LNCaP clone FGC (cell line): ENCODE measurements at places on chromosomes 13 and 19.

DNA sequence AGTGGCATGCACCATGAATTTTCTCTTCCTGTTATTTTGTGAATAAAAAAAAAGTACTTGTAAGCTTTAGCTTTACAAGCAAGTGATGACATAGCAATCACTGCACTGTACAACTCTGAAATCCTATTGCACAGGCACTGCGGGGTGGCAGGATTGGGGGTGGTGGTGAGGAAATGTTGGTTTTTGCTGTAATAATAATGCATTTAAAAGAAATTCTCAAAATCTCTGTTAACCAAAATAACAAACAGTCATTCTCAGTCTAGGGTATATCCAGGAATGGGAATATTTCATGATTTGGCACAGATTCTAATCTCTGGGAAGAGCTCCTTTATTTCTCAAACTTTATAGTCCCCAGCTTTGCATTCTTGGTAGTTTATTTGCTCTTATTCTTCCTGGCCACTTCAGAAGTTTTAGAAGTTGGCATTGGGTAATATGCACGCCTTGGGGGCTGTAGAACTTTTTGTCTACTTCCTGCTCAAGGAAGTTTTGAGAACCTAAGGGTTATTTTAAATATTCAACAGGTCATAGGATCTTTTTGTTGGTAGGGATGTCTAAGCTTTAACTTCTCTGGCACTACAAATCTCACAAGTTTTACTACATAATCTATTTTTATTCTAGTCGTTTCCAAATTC is 353.0 kb upstream of the KLF12 start:
- no peak for DNase-seq

DNA sequence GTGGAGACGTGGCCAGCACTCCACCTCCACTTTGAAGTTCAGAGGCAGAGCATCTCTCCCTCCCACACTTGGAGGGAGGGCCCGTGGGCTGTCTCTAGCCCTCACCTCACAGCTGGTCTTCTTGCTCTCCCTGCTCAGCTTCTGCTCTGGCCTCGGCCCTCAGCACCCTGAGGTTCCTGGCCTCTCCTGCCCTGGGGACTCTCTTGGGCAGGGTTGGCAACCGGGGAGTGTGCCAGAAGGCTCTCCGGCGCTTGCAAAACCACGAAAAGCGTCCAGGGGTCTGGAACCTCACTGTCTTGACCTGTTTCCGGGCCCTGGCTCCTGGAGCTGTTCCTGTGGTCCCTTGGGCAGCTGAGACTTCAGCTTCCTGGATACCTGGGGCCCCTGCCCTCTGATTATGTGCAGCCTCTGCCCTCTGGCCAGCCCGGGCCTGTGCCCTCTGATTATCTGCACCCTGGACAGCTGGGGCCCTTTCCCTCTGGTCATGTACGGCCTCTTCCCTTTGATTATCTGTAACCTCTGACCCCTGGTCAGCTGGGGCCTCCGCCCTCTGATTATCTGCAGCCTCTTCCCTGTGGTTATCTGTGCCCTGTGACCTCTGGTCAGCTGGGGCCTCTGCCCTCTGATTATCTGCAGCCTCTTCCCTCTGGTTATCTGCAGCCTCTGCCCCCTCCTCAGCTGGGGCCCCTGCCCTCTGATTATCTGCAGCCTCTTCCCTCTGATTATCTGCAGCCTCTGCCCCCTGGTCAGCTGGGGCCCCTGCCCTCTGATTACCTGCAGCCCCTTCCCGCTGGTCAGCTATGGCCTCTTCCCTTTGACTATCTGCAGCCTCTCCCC is 2.1 kb downstream of the CCDC8 start:
- DNase-seq, result no peak

DNA sequence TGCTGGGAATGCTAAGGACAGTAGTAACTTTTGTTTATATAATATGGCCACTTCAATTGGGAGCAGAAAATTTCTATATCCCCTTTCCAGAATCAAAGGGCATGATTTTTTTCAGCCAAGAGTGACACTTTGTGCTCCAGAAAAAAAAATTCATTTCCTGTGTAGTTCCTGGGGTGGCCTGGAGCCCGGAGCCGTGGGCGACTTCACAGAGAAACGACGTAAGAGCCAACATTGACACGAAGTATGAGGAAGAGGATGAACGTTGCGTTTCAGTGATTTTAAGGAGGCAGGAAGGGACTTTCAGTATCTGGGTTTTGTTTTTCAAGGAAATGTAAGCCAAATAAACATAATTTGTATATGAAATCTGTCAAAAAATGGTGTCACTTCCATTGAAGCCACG is 187.6 kb downstream of the STK24 start:
- no peak for DNase-seq

DNA sequence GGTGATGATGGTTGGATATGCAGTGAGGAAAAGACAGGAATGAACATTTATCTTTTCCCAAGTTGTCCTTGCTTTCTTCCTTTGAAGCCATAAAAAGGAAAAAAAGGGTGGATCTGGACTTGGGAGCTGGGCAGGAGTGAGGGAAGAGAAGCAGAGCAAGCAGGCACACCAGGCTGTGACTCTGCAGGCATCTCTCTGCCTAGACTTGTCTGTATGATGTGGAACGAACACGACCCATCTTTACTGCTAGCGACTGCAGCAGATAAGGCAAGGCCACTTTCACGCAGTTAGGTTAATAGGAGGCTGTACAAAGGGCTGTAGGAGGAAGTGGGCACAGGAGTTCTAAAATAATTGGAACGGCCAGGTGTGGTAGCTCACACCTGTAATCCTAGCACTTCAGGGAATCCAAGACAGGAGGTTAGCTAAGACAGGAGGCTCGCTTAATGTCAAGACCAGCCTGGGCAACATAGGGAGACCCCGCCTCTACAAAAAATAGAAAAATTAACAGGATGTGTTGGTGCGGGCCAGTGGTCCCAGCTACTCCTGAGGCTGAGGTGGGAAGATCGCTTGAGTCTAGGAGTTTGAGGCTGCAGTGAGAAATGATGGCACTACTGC is 961 bp upstream of the URI1 start:
- no peak for DNase-seq

DNA sequence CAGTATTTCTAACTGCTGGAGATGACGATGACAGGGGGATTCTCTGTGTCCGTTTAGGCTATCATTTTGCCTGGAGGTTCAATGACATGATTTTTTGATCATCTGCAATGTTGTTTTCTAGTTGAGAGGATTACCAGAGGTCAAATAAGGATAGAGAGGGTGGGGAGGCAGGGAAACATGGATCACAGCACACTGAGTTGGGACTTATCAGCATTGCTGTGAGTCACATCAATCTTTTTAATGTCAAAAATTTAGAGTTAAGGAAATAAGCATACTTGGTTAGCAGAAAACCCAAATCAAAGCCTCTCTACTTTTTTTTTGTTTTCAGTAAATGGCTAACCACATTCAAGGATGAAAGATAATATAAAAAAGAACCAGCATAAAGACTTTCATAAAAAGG is 43.0 kb upstream of the CSNK1A1L start:
- no peak for DNase-seq

GRCh38 chr13:97057176-97057575 is 62.9 kb upstream of the OXGR1 start:
- no peak for DNase-seq

DNA sequence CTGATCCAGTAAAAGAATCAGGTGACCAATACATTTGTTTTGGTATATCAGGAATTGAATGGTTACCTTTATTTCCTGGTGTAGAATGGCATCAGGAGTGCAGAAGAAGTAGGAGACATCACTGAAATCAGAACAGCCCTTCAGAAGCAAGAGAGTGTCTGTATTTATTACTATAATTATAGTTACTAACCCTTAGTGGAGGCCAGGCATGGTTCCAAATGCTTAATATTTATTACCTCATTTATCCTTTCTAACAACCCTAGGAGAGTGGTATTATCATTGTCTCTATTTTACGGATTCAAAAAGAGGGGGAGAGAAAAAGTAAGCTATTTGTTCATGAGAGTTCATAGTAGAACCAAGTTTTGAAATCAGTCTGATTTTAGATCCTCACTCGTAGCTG is 1292.9 kb downstream of the PCDH9 start:
- no peak for DNase-seq

DNA sequence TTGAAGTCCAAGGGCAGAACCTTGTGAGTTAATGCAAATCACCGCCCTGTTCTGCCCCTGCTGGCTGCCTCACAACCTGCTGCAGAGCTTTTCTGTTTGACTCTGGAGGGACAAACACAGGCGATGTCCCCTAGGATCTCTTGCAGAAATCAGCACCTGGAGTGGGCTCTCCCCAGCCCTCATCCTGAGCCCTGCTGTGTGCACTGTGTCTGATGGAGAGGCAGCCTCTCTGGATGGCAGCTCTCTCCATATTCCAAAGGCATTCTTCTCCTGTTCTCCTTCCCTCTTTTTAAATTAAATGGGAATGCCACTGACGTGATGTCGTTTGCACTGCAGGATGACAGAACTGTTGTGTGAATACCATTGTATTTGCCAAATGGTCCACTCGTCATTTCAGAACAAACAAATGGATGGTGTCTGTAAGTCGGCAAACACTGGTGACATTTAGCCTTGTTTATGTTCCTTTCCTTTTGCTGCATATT is 184.1 kb downstream of the ZNF536 start:
- DNase-seq, result peak; percentile 52

DNA sequence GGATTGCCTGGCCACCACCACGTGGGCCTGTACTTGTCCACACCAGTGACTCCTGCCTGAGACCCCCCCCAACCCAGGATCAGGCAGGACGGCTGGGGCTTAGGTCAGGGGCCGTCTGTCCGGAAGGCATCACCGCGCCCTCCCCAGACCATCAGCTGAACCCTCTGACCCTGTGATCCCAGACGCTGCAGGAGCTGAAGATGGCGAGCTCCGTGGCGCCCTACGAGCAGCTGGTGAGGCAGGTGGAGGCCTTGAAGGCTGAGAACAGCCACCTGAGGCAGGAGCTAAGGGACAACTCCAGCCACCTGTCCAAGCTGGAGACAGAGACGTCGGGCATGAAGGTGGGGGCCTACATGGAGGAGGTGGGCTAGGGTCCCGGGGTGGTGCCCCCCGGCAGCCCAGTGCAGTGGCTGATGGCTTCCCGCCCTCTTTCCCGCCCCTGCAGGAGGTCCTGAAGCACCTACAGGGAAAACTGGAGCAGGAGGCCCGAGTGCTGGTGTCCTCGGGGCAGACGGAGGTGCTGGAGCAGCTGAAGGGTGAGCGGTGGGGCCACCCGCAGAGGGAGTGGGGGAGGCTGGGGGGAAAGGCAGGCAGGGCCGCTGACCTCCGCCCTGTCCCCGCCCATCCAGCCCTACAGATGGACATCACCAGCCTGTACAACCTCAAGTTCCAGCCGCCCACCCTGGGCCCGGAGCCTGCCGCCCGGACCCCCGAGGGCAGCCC is 3.0 kb downstream of the APC2 start:
- DNase-seq, result no peak

DNA sequence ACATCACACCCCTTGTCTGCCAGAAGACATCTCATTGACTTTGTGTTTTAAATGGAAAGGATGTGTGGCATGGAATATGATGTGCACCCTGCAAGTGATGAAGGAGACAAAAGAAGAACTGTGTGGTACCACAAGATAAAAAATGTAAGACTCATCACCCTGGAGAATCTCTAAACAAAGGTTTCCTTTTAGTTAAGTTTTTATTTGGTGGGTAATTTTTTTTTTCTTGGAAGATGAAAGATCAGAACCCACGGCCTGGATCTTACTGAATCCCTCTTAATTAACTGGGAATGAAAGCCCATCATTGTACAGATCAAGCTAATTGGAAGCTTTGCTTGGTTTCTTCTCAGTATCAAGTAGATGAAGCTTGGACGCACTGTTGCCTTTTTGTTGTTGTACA is 129.6 kb downstream of the DCLK1 start:
- DNase-seq, result no peak

GRCh38 chr19:8510589-8511115 is 3.3 kb downstream of the ZNF414 start:
- no peak for DNase-seq

DNA sequence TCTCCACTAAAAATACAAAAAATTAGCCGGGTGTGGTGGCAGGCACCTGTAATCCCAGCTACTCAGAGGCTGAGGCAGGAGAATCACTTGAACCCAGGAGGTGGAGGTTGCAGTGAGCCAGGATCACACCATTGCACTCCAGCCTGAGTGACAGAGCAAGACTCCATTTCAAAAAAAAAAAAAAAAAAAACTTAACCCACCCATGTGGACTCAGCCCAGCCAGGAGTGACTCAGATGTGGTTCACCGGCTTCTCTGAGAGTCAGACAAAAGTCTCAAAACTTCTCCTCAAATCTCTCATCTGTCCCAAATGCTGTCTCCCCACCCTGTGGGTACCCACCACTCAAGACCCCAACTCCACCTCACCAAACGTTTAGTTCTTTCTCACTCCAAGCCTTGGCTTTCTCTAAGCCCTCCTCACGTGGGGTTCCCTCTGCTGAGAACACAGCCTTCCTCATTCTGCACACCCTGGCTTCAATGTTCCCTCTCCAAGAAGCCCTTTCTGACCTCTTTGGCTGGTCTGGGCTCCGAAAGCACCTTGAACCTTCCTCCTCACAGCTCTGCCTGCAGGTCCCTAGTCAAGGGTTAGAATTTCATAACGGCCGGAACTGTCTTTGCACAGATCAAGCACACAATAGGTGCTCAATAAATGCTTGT is 11.1 kb upstream of the RAB3A start:
- DNase-seq, result no peak

- no peak for DNase-seq
These were observed 77.0 kb downstream of the PTPRS start for GRCh38 chr19:5263615-5264014.

DNA sequence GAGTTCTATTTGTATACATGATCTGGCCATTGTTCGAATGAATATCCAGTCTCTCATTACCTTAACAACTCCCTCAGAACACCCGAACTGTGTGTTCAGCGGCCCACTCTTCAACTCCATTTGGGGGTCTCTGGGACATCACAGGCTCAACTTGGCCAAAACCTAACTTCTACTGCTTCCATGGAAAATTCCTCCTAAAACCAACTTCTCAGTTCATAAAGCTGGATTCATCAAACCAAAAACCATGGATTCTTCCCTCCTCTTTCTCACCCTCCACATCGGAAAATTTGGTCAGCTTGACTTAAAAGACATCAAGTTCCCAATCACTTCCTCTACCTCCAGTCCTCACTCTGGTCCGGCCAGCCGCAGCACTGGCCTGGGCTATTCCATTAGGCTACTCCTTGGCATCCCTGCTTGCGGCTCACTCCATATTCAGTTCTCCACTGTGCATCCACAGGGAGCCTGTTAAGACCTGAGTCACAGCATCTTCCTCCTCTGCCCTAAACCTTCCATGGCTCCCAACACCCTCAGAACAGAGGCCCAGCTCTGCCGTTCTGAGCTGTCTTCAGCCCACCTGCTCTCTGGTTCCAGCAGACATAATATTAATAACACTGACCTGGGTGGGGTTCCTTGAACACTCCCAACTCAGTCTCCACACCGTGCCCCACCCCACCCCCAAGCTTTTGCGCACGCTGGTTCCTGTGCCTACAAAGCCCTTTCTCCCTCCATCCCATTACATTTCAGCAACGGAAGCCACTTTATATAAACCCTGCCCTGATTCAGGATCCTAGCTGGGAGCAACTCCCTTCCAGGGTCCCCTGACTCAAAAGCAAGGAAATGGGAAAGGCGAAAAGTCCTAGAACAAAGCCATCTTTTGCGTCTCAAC is 1.1 kb downstream of the ZNF792 start:
- no peak for DNase-seq

GRCh38 chr13:20492641-20493040 is 33.0 kb downstream of the CRYL1 start:
- no peak for DNase-seq
